ENCODE measurements at places on chromosomes 16 and 17.

- DNase-seq: no peak
Observed at GRCh38 chr17:17417718-17418181, 59.0 kb upstream of the MED9 start.

DNA sequence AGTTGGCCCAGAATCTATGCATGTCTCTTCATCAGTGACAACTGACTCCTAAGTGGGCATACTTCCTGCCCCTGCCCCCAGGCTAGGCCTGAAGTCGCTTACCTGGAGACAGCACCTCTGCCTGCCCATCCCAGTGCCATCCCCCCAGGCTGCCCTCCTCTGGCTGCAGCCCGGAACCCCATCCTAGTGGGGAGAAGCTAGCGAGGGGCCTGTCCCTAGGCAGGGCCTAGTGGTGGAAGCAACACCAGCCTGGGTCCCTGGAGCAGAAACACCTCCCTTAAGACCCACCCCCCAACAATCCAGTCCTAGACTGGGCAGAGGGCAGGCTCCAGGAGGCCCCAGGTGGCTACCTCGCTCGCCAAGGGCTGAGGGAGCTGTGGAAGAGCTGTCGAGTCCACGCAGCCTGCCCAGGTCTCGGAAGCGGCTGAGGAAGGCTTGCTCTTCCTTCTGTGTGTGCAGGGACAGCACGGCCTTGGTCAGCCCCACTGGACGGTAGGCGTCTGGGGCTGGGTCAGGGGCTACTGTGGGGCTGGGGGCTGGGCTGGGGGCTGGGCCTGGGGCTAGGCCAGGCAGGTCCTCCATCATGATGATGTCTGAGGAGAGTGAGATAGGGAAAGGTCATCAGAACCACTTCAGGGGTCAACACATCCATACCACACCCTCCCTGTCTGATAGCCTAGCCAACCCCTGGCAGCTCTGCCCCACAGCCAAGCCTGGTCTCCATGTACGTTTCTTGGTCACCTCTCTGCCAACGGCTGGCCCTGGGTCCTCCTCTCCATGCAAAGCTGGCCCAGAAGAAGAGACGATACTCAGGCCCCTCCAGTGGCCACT, 7.6 kb downstream of the PER1 start:
- DNase-seq: no peak

DNA sequence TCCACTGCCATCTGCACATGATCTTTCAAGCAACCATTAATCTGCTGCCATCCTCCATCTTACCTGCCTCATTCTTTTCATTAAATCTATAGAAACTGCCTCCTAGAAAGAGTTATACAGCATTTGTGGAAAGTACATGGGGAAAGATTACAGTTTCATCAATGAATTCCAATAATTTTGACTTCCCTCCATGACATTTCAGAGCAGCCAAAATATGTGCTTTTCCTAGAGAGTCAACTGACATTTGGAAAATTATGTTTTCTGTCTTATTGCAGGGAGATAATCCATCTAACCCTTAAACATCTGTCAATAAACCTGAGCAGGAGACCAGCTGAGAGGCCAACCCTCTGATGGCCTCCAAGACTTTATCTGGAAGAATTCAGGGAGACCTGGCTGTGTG, 147.0 kb upstream of the CDH5 start:
- no peak for DNase-seq

- DNase-seq: no peak
Observed at GRCh38 chr16:23502466-23502865, 7.8 kb downstream of the GGA2 start.

DNA sequence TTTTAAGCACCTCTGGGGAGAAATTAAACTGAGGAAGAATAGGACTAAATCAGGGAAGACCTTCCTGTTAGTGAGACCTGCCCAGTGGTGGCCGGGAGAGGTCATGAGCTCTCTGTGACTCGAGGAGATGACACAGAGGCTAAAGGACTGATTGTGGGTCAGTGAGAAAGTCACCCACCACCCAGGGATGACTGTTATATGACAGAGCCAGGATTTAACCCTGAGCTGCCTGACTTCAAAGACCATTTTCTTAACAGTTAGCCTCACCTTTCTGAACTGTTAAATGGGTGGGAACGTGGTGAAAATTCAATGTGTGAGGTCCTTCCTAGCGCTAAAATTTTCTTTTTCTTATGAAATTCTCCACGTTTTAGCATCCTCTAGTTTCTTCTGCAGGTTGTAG, 72.5 kb downstream of the WSB1 start:
- no peak for DNase-seq
